ENCODE measurements at places on chromosomes 2 and 18. TPM values are rescaled to one million over a fixed set of nuclear protein-coding genes. Genes with fewer than 3 reads are reported as not detected.

Gene TMEFF2
- not detected for total RNA-seq

Gene CDK15
- total RNA-seq, result 0.26 TPM

Gene MARCHF4
- not detected for total RNA-seq

Gene NLRC4
- total RNA-seq, result 42.7 TPM

Gene EEF1B2
- 658 TPM for total RNA-seq

GRCh38 chr2:24731923-24732322, 61.3 kb downstream of the PTRHD1 start:
- DNase-seq, result no peak

GRCh38 chr18:46916551-46917107, 678 bp downstream of the PIAS2 start:
- no peak for DNase-seq

- DNase-seq, result no peak
These were observed 130.6 kb downstream of the USP34 start for GRCh38 chr2:61340242-61340641.

- no peak for DNase-seq
These were observed 49.8 kb downstream of the PTPN4 start for GRCh38 chr2:119809339-119810048.

GRCh38 chr2:5473635-5474034, 218.5 kb upstream of the SOX11 start:
- DNase-seq, result no peak

DNA sequence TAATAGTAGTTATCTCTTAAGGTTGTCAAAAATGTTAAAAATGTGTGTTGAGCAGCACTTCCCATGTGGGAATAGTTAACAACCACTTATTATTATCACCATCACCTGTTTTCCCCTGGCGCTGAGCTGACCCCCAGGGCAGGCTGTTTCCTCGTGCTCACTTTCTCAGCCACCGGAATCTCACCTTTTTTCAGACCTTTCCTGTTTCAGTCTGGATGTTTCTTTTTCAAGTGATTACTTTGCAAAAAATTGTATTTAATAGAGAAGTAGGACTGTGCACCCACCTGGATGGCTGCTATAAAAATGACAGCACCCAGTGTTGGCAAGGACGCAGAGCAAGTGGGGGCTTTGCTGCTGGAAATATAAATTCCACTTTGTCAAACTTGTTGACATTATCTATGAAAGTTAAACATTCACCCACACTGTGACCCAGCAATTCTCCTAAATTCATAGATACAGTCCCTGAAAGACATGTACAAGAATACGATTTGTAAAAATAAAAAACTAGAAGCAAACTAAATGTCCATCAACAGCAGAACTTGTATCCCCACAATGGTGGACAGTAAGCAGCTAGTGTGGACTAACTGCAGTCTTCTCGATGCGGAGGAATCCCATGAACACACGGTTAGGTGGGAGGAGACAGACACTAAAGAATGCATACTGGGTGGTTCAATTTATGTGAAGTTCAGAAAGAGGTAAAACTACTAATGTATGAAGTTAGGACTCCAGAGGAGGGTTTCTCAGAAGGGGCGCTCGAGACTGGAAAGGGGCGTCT, 66.5 kb downstream of the SOWAHC start:
- no peak for DNase-seq

DNA sequence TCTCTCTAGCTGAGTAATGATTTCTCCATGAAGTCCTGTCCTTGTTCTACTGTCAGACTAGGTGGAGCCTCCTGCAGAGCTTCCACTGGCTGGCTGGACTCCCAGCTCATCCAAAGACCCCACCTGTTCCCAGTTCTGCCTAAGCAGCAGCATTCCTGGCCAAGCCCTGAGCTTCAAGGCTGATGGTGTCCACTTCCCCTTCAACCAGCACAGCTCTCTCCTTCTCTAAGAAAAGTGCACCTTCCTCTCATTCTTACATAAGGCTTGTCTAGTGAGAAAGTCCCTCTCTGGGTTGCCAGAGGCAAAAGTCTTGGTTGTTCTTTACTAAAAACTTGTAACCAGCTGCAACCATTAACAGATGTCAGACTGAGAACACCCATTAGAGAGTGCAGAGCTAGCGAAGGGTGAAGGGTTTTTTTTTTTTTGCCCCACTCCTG, 58.9 kb downstream of the CXCR4 start:
- DNase-seq, result no peak

DNA sequence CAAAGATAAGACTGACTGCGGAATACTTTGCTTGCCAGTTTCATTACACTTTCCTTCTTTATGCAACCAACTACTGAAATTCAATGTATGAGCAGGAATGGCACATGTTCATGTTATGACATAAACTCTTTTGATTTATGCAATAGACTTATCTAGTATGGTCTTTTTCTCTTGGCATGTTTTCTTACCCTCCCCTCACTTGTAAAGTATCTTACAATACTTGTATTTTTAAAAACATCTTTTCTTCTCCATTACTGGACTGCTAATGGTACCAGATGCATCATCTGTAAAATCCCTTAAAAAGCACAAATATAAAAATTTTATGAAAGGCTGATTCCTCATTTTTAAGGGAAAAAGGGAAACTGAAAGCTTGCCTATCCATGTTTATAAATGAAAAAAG, 373.8 kb downstream of the ZEB2 start:
- no peak for DNase-seq

DNA sequence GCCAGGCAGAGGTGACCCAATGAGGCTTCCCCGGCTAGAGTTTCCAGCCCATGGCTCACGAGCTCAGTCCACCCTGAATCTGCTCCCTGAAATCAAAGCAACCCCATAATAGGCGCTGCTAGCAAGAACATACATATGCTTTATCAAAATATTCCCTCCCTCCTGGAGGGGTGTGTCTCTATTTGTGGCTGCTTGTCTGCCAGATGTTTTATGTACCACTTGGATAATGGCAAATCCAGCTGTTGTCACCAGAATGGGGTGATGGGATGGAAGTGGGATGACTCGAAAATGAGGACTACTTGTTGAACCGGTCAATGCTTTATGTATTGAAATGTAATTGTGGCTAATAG, 152.0 kb downstream of the GALNT14 start:
- no peak for DNase-seq

- DNase-seq, result no peak
These were observed 241.6 kb upstream of the FN1 start for GRCh38 chr2:215677481-215677880.

DNA sequence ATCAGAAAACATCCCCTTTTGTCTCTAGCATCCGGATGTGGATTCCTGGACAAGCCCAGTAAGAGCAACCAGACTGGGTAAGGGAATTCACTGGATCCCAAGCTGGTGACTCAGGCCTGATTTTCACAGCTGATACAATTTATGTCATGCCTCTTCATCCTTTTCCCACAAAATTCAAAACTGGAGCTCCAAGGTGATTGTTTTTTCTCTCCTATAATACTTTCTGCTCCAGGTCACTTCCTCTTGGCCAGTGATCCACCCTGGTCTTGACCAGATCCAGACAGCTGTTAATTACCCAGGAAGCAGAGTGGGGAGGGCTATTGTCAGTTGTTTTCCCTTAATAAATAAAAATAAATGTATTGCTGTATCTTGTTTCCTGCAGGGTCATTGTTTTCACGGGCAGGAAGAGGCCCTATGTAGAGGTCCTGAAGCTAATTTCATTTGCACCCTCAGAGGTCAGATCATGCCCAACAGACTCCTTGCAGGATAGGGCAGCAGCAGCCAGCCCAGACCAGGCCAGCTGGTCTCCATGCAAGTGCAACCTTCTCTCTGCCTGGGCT, 57.6 kb downstream of the EVA1A start:
- DNase-seq, result no peak

DNA sequence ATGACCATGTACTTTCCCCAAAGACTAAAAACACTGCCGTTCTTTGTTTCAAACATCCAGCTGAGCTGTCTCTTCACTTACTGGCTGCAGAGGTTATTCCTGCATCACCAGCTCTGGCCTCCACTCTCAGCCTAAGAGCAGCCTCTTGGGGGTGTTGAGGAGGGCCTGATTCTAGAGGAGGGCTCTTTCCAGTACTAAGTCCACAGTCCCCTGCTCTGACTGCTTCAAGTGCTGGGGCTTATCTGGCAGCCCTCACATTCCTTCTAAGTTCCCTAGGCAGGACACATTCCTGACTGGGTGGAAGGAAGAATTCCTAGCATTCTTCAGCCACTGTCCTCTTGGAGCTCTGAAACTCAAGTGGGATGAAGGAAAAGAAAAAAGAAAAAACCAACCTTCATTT, 32.9 kb upstream of the EHBP1 start:
- DNase-seq, result no peak

DNA sequence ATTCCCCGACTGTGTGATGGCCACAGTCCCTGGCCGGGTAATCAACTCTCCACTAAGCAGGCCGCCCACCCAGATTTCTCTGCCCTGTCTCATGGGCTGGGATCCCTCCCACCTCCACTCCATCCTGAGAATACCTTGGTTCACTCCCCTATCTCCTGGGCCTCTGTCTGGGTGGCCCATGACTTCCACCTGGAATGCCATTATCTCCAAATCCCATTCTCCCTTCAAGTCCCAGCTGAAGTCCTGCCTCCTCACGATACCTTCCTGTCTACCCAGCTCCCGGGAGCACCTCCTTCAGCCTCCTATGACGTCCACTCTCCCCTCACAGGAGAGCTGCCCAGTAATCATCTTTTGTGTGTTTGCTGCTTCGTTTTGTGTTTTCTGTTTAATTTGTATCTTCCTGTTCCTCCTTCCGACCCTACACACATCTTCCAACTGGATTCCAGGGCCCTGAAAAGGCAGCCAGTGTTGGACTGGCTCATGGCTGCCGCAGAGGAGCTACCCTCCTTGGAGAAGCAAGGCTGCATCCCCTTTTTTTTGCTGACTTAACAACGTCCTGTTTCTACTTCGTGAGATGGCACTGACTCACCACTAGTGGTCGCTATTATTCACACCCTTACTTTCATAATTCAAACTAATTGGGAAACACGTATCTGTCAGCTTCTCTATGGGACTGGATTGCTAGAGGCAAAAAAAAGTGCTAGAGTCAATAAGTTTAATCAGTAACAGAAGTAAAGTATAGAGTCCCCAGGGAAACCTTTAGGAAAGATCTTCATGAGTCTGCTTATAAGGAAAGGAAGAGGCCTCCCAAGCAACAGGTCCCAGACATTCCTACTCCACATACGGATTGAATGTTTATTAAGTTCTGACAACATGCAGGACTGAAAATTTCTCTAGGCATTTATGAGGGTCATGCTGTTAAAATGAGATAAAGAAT, 171.9 kb upstream of the GATA6 start:
- no peak for DNase-seq

- no peak for DNase-seq
These were observed 15.4 kb upstream of the MLPH start for GRCh38 chr2:237471438-237472186.

DNA sequence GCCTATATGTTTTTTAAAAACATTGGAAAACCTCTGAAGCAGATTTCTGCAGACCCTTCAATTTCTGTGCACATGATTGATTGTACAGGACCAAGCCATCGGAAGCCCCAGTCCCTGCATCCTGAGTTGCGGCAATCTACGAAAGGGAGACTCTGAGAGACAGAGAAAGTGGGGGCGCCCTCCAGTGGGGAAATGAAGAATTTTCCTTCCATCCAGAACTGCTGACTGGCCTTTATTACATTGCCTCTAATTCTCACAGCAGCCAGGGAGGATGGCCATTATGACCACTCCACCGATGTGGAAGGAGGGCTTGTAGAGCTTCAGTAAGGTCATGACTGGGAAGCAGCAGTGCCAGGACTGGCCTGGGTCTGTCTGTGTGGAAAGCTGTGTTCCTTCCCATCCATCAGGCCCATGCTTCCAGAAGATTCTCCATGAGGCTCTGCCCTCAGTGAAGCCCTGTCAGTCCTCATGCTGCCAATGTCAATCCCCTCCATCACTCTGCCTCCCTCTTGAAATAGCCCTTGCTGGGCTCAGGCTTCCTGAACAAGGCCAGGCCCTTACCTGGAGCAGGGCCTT, 20.0 kb upstream of the RESP18 start:
- no peak for DNase-seq

GRCh38 chr2:58221909-58222308, 19.2 kb downstream of the FANCL start:
- no peak for DNase-seq

DNA sequence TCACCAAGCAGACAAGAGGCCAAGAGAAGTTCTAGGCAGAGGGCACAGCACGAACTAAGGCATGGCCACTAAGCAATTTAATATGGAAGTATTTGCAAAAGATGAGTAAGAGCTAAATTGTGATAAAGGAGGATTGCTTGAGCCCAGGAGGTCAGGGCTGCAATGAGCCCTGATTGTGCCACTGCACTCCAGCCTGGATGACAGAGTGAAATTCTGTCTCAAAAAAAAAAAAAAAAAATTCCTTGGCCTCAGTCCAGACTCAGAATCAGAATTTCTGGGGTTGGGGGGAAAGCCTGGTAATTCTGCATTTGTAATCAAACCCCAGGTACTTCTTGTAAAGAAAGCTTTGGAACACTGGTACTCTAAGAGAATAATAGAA, 46.8 kb upstream of the RTN4 start:
- no peak for DNase-seq

DNA sequence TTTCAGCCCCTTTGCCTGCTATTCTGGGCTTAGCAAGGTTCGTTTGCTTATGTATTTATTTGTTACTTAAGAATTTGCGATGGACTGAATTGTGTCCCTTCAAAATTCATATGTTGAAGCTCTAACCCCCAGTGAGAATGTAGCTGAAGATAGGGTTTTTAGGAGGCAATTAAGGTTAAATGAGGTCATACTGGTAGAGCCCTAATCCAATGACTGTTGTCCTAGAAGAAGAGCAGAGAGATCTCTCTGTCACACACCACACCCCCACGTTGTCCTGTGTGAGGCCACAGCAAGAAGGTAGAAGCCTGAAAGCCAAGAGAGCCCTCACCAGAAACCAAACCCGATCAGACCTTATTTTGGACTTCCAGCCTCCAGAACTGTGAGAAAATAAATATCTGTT, 66.7 kb downstream of the KIAA1328 start:
- no peak for DNase-seq

DNA sequence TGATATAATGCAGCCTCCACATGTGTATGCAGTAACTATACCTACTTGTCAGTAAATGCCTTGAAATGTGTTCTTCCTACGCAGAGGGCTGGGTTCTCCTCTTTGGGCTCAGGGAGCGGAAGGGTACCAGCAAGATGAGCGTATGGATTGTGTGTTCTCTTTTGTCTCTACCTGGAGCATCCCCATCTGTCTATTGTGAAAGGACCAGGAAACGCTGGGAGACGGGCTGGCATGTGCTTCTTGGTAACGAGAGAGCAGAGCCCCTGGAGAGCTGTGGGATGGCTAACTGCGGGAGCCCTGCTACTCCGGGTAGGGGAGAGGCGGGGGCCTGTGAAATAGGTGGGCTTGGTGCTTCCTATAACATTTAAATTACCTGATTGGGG, 80.9 kb downstream of the BCL2 start:
- no peak for DNase-seq

DNA sequence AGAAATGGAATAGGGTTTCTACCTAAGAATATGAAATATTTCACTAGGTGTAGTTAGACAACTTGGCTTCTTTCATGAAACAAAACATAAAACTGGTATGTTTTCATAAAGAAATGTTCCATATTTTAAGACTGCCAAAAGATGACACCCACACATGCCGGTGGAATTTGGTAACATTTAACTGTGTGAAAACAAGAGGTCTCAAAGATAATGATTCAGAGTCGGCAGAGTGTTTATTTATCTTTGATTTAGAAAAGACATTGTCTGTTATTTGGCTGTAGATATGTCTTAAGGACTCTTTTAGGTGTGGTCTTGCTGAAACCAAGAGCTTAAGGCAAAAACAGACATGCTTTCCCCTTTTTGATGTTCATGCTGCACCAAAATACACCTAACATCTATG, 63.5 kb upstream of the FN1 start:
- DNase-seq, result no peak

Data from spleen (tissue), 13 donors.